ENCODE measurements at places on chromosomes 7 and 10. TPM values are rescaled to one million over a fixed set of nuclear protein-coding genes. Genes with fewer than 3 reads are reported as not detected.
A peak's percentile ranks its signal among the peaks of the same experiment; 100 is the strongest.

DNA sequence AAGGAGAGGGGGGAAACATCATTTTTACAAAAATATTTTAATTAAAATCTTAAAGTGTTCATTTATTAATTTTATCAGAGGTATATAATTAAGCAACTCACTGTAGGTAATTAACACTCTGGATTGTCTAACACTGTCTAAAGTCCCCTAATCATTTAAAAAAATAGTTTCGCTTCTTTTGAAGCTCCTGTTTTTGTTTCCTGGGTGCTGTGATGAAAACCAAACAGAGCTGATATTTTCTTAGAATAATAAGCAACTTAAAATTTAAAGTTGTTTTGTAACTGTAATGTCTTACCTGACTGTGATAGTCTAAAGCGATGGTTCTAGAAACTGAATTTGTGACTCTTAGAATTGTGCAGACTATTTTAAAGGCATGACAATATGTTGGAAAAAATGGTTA lies 961.0 kb downstream of the GATA3 start:
- H3K36me3 ChIP-seq: no peaks in the 10 kb centered on the region
- H3K4me3 ChIP-seq: no peak overlapping the region
- H3K4me1 ChIP-seq: no peaks in the 10 kb centered on the region
- no peak for DNase-seq

DNA sequence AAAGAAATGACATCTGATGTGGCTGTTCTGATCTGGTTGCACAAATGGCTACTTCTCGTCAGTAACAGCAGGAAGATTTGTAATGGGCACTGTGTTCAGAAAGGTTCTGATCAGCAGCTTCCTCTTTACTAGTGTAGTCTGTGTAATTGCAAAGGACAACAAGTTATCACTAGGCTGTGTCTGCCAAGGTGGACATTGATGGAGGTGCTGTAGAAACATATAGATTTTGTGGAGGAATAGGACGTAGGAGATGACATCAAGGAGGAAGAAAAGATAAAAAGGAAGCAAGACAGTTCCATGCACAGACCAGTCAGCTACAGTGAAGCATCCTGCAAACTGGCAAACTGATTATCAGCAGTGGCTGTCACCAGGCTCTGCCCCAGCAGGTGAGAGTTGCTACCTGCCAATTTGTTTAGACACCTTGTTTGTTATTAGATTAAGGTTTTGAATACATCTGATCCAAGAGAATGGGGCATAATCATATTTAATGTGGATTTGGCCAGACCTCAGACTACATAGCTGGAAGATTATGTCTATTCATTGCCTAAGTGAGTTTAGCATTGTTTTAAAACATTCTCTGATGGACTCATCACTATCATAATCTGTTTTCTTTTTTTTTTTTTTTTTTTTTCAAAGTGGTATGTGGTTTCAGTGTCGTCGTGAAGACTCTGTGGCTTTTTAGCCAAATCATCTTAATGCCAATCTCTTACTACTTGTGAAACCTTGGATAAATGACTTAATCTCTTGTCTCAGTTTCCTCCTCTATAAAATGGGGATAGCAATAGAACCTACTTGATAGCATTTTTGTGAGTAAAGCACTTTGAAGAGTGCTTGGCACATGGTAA lies 417.9 kb upstream of the LRGUK start:
- no peak overlapping the region for H3K27ac ChIP-seq
- H3K36me3 ChIP-seq: no peaks in the 10 kb centered on the region
- H3K4me3 ChIP-seq: no peak overlapping the region
- DNase-seq: no peak
- H3K27me3 ChIP-seq: no peaks in the 10 kb centered on the region
- H3K4me1 ChIP-seq: no peaks in the 10 kb centered on the region

The LYZL2 gene
- total RNA-seq: not detected

The HECW1 gene
- total RNA-seq: 0.10 TPM

- no peaks in the 10 kb centered on the region for H3K27me3 ChIP-seq
- no peaks in the 10 kb centered on the region for H3K36me3 ChIP-seq
- no peak overlapping the region for H3K27ac ChIP-seq
- no peak overlapping the region for H3K4me3 ChIP-seq
- no peak for DNase-seq
Observed at GRCh38 chr7:156420496-156420895, 220.1 kb upstream of the RNF32 start.

- H3K4me3 ChIP-seq: no peak overlapping the region
- no peak for DNase-seq
- H3K36me3 ChIP-seq: no peaks in the 10 kb centered on the region
- no peaks in the 10 kb centered on the region for H3K4me1 ChIP-seq
- H3K27ac ChIP-seq: no peak overlapping the region
Observed at GRCh38 chr10:104612571-104613205, 28.4 kb upstream of the SORCS3 start.

DNA sequence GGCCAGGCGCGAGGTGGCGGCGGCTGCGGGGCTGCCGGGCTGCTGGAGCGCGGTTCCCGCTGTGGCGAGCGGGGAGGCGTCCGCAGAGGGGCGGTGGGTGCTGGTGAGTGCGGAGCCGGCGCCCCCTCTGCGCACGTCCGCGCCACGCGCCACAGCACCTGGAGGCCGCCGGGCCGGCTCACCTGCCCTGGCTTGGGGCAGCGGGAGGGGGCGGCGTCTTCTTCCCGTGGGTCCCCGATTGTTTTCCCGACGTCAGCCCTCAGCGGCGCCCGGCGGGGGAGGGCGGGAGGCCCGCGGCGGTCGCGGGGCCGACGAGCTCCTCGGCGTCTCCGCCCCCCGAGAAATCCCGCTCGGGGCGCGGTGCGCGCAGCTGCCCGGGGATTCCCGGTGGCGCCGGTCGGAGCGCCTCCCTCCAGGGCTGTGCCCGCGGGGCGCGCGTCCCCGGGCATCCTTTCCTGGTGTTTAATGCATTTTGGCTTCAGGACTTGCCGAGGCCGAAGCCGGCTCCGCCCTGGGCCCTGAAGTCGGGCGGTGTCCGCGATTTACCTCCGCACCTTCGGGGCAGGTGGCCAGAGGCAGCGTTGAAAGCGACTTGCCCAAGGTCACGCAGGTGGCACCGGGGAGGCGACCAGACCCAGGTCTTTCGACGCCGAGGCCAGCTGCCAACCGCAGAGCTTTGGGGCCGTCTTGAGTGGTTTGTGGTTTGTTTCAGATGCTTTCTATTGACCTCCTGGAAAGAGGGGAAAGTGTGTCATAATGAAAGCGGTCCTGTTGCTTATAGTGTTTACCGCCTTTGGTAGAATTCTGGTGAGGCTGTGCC lies 561 bp downstream of the PLEKHA1 start:
- DNase-seq: peak; percentile 94
- peaks cover 29% of the 10 kb centered on the region for H3K4me1 ChIP-seq
- H3K4me3 ChIP-seq: peak overlapping the region; percentile 75
- H3K27me3 ChIP-seq: no peaks in the 10 kb centered on the region

- H3K4me1 ChIP-seq: no peaks in the 10 kb centered on the region
- DNase-seq: no peak
- H3K27ac ChIP-seq: no peak overlapping the region
Observed at GRCh38 chr10:47361293-47361692, 13.1 kb downstream of the RBP3 start.
